Mesothelial cell of epicardium (in vitro differentiated cells): ENCODE measurements at places on chromosomes 6 and 20. TPM values are rescaled to one million over a fixed set of nuclear protein-coding genes. Genes with fewer than 3 reads are reported as not detected.

The DNAH8 gene
- total RNA-seq: 0.02 to 0.25 TPM in 2 of 3 replicates, not detected in the other

The ADGB gene
- total RNA-seq: not detected in 3 replicates

The TRIM26 gene
- 55.4 to 58.3 TPM (median 56.9 TPM) in 3 replicates for total RNA-seq

The TSPO2 gene
- total RNA-seq: not detected in 3 replicates

The KCNS1 gene
- 0.09 TPM in 1 of 3 replicates, not detected in the others for total RNA-seq

The ZBTB2 gene
- total RNA-seq: 15.2 to 16.1 TPM (median 15.8 TPM) in 3 replicates

The EGFL8 gene
- total RNA-seq: 45.7 to 48.3 TPM (median 45.7 TPM) in 3 replicates

The GRM1 gene
- total RNA-seq: 0.11 to 0.16 TPM in 2 of 3 replicates, not detected in the other

The TINAG gene
- total RNA-seq: not detected in 3 replicates

The AVP gene
- total RNA-seq: not detected in 3 replicates

The TM9SF4 gene
- total RNA-seq: 77.8 to 82.2 TPM (median 80.2 TPM) in 3 replicates

The DDO gene
- not detected in 3 replicates for total RNA-seq
